Neuronal stem cell (in vitro differentiated cells): ENCODE measurements at places on chromosomes 5 and 9.

DNA sequence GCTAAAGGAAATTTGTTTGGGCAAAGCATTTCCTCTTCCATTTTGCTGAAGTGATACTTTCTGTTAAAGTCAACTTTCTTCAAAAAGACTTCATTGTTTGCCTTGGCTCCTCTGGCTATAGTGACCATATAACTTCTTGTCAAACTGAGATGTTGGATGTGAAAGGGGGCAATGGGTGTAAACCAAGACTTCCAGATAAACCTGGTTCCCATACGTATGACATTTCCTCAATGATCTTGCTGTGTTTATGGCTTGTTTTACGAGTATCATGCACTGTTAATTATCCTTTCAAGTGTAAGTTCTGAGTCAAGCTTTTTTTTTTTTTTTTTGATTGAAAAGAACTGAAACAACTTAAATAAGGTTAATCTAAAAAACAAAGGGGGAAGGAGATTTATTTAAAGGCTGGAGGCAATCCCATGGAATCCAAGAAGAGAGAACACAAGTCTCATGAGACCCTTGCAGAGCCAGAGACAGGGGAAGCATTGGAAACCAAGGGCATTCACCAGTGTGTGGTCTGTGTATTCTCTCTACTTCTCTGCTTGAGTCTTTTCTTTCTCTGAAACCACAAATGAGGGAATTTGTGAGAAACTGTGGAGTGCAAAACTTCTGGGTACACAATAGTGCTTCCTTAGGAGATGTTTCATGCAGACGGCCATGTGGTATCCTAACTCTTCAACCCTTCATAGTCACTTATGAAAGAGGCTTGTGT is 335.3 kb downstream of the RAB3C start:
- DNase-seq = no peak

- no peak for DNase-seq
These were observed 102.5 kb downstream of the PDE6A start for GRCh38 chr5:149841851-149842793.

DNA sequence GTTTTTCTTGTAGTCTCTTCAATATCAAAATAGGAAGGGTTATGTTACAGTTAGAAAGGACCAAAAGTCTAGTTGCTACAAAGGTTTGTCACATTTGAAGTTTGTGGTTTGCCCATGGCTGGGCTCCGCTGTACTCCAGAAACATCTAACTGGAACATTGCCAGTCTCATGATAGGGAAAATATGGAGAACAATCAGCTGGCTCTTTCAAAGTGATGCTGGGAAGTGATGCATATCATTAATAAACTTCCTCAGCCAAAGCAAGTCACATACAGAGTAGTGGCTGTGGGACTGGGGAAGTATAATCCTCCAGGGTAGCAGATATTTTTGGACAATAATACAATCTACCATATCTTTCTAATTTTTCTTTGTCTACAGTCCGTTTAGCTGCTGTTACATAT is 8.8 kb downstream of the BTF3 start:
- DNase-seq = no peak

GRCh38 chr9:100601216-100601615 is 23.3 kb downstream of the CAVIN4 start:
- no peak for DNase-seq

DNA sequence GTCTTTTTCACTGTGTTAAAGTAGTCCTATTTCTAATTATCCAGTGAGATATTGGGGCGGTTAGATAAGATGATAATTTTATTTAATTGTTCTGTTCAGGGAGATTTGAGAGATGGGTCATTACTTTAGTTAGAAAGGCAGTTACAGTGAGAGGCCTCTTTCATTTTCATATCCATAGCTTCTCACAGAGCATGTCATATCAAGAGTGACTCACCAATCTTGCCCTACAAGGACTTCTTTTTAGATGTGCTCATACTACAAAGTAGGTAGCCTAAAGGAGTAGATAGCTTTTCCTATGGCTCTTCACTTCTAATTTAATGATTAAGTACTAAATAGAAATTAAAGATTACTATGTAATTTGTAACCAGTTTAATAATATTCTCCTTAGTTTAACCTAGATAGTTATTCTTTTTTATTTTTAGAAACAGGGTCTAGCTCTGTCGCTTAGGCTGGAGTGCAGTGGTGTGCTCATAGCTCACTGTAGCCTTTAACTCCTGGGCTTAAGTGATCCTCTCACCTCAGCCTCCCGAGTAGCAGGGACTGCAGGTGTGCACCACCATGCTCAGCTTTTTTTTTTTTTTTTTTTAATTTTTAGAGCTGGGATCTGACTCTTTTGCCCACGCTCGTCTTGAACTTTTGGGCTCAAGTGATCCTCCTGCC is 71.0 kb downstream of the FER start:
- DNase-seq = no peak

DNA sequence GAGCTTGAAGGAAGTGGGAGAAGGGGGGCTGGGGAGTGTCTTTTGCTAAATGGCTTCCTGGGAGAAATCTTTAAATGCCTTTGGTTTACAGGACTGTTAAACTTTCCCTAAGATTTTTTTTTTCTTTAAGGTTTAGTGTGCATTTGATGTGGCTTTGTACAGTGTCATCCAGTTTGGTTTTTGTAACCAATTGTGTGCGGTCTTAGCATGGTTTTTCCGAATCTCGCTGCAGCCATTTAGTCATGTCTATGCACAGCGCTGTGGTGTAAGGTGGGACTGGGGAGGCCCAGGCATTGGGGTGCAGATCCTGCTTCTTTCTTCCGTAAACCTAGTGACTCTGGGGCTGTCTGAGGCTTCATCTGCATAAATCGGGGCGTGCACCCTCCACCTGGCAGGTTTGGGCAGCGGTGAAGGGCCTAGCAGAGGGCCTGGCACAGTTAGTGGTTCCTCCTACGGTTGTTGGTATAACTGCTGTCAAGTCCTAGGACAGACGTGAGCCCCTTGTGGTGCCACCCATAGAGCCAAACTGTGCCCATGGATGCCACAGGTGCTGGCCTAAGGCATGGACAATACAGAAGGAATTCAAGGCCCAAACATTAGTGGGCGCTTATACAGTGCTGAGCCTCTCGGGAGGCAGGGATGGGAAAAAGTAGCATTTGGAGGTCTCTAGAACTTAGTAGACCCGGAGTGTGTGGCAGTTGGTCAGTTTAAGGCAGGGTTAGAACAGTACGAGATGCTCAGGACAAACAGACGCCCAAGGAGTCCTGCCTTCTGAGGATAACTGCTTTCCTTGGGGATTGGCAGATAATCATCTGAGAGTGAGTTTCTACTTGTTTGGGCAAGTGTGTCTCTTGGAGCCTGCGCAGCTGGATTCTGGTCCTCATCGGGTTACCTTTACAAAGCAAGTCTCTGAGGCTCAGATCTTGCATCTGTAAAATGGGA is 1.5 kb downstream of the PRRC2B start:
- DNase-seq = no peak

DNA sequence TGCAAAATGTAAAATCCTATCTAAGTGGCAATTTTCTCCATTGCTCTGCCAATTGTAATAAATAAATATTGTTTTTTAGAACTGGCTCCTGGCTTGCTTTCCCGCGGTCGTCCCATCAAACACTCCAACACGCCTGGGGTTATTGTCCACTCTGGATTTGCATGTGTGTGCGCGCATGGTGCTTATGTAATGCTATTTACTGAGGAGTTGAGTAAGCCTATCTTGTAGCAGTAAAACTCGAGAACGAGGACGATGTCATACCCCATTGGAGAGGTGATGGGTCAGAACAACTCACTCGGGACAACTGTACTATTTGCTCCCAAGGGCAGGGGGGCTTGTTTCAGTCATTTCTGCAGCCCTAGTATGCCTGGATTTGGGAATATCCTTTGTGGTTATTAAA is 220.9 kb downstream of the PAX5 start:
- DNase-seq = no peak

- no peak for DNase-seq
These were observed 23.8 kb upstream of the NPM1 start for GRCh38 chr5:171363846-171364245.

- DNase-seq = no peak
These were observed 172.3 kb upstream of the GNA14 start for GRCh38 chr9:77820293-77820954.

DNA sequence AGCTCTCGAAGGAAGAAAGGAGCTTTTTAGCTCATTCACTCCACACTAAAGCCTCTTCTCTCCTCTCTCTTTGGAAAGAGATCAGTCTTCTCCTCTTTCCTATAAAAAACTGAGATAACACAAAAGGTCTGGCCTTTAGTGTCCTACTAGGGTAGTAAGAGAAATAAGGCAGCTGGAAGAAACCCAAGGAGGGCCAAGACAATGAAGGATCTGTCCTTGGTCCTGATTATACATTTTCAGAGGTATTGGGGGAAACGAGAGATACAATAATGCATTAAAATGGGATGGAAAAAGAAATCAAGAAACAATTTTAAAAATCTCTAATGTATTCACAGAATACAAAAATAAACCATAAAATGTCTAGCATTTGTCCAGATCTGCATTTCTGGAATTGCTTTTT is 184.0 kb downstream of the SLF1 start:
- DNase-seq = peak; percentile 49

- no peak for DNase-seq
These were observed 52.9 kb upstream of the PTPDC1 start for GRCh38 chr9:94031380-94031779.

- DNase-seq = no peak
These were observed 68.9 kb upstream of the TAF1L start for GRCh38 chr9:32704343-32704742.

DNA sequence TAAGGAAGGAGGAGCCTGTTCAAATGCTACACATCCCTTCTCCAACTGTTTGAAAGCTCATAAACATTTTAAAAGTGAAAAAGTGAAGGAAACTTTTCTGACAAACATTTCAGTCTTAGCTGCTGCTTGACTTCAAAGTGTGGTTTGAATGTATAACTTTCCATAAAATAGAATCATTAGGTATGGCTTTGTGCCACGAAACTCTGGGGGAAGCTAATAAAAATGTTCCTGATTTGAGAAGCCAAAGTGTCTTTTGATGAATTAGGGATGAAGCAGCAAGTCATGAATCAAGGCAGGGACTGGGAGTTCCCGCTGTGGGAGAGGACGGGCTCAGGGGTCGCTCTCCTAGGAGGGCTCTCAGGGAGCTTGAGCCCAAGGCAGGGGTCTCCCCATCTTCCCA is 15.3 kb downstream of the MVB12B start:
- DNase-seq = no peak

DNA sequence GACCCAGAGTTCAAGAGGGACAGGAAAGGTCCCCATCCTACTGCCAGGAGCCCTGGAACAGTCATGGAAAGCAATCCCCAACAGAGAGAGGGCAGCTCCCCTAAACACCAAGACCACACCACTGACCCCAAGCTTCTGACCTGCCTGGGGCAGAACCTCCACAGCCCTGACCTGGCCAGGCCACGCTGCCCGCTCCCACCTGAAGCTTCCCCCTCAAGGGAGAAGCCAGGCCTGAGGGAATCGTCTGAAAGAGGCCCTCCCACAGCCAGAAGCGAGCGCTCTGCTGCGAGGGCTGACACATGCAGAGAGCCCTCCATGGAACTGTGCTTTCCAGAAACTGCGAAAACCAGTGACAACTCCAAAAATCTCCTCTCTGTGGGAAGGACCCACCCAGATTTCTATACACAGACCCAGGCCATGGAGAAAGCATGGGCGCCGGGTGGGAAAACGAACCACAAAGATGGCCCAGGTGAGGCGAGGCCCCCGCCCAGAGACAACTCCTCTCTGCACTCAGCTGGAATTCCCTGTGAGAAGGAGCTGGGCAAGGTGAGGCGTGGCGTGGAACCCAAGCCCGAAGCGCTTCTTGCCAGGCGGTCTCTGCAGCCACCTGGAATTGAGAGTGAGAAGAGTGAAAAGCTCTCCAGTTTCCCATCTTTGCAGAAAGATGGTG is 31.6 kb downstream of the CD180 start:
- no peak for DNase-seq

DNA sequence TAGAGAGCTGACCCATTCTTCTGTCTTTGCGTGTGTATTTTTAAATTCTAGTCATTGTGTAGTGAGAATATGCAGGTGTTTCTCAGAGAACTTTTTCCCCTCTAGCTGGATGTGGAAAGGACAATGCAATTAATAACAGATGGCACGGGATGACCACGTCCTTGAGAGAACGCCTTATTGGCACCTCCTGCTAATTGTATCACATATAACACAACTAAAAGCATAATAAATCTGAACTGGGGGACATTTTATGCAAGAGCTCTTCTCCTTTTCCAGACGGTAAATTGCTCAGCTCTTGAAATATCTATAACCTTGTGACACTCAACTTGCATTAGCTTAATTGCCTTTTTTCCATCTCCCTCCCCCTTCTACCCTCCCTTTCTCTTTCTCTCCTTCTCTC is 62.9 kb upstream of the IZUMO3 start:
- no peak for DNase-seq

DNA sequence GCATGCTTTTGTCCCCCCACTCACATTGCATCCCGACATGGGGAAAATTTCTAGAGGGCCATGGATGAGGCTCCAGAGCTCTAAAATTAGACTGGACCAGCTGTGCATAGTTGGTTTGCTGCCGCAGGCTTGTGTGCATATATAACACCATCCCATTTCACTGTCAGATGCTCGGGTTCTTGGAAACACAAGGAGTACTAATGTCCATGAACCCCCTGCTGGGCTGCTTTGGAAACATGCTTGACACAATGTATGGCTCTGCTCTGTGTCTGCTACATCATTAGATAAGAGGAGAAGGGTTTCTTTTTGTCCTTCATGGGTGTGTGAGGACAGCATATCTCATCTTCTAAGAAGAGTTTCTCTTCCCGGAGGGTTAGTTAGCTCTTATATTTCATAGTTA is 292.1 kb upstream of the RORB start:
- no peak for DNase-seq

DNA sequence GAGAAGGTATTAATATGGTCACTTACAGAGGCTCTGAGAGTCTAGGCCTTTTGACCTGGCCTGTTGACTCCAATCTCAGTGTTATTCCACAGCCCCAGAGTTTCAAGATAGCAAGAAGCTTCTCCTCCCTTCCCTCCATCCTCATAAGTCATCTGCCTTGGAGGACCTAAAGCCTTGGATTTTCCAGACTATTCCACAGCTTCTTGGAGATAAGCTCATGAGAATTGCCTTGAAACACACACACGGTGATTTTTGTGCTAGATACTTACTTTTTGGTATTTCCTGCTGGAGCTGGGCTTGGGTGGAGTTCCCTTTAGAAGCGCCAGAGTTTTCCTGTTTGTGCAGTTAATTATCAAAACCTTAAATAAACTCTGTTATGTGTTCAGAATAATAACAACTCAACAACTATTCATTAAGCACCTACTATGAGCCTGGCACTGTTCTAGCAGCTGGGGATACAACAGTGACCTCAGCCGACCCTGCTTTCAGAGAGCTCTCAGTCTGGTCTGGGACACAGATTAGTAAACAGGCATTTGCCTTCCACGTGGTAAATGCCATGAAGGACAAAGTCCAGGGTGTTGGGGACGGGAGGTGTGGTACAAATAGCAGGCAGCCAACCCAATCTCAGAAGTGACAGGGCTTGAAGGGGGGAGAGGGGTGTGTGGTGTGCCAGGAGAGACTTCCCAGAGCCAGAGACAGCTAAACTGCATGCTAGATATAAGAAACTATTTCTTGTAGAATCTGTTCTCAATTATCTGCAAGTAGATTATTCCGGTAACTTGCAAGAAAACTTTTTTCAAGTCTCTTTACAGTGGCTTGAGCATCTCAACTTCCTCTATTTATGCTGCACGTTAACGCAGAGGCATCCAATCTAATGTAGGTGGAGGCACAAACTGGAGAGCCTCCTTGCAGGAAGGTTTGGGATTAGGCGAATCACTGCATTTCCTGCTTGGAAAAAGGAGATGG is 55.9 kb upstream of the KLF9 start:
- DNase-seq = no peak
